Activated CD4-positive, alpha-beta T cell treated with anti-CD3 and anti-CD28 coated beads, Interleukin-2, amount 50 U/mL, for 1 hour (primary cell): ENCODE measurements at places on chromosomes 11 and 22.

DNA sequence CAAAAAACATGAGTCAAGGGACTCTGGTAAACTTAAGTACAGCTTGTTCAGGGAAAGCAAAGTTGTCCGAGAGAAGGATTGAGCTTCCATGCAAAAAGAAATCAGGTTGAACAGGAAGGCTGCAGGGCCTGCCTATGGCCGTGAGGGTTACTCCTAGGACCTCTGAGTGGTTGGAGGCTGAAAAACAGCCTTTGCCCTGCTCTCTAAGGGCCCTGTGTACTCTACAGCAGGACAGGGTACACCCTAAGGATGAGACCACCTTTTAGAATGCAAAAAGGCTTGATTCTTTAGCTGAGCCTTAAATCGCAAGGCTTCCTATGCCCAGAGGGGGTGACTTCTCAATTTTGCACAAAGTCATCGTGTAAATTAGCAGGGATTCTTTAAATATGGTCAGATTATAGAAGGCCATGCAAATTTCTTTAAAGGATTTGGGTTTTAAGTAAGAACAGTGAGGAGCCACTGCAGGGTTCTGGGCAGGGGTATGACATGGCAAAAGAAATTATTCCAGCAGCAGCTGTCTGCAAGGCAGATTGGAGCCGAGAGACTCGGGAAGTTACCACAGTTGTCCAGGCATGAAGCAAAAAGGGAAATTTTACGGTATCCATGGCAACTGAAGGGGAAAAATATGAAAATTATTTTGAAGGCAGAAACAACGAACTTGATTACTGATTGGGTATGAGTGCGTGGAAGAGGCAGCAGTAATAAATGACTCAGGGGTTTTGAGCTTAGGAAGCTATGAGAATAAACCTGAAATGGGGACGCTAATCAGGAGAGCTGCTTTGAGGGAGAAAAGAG lies 91.8 kb downstream of the FAM76B start:
- DNase-seq = no peak

GRCh38 chr11:1153951-1154493 lies 3.7 kb upstream of the MUC5AC start:
- DNase-seq = no peak

DNA sequence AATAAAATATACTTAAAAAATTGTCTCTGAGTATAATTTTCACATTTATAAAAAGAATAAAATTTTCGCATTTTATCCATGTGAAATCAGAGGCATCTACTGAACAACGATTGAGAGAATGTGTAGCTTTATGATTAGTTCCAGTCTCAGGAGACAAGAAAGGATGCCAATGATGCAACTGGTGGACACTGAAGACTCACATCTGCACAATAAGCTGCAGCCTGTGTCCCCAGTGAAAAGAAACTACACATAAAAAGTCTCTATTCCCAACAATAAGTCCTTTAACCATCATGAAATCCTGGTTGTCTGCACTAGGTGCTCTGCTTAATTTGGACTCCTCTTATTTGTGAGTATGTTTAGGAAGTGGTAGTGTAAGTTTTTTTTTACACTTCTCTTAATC lies 22.0 kb downstream of the OR5AS1 start:
- DNase-seq = no peak

DNA sequence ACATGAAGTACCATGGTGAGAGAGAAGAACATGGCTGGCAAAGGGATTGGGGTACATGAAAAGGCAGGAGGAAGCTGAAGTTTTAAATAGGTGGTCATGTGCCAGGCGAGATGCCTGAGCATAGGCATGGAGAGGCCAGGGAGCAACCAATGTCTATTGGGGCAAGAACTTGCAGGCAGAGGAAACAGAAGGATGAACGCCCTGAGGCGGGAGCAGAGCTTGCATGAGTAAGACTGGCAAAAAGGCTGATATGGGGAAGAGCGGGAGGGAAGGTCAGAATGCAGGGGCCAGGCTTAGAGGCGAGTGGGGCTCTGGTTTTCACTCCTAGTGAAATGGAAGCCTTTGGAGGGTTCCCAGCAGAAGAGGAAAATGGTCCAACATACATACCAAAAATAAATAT lies 52.5 kb upstream of the VSTM5 start:
- no peak for DNase-seq

DNA sequence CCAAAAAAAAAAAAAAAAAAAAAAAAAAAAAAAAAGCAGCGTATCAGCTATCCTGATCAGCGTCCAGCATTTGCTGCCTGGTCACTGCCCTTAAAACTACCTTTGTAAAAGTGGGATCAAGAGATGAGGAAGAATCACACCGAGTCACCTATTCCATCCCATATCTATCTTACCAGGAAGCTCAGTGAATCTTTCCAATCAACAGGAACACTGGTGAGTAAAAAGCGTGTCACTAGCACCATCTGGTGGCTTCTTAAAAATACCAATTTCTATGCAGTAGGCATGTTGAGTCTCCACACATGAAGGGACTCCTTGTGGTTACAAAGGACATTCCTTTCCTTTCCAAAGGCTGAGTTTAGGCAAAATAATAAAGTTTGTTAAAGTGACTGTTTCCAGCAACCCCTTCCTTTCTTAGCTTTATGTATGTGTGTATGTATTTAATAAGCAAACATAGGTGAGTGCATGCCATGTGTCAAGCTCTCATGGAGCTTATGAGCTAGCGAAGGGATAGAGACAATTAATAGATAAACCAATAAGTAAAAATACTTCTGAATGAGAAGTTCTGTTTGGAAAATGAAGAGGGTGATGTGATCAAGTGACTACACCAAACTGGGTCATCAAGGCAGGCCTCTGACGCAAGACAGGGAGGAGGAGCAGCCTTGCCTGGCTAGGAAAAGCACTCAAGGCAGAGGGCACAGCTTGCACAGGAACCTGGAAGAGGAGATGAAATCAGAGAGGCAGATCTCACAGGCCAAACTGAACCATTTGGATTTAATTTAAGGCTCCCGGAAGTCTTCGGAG lies 13.9 kb upstream of the TP53AIP1 start:
- DNase-seq = no peak

GRCh38 chr22:31923747-31924146 lies 20.6 kb upstream of the YWHAH start:
- DNase-seq = no peak

DNA sequence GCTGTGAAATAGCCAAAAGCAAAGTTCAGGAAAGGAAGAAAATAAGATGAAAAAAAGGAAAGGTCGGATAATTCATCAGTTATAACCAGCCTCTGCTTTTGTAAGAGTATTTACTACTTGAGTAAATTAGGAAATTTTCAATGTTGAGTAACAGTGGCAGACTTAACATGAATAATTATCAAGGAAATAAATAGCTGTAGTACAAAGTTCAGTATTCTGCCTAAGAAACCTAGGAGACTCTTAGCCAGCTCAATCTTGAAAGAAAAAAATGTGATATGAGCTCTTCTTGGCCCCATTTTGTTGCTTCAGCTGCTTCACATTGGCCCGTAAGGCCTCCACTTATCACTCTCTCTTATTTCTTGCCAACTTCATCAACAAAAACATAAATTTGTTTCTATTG lies 17.0 kb upstream of the DNAJB7 start:
- no peak for DNase-seq

DNA sequence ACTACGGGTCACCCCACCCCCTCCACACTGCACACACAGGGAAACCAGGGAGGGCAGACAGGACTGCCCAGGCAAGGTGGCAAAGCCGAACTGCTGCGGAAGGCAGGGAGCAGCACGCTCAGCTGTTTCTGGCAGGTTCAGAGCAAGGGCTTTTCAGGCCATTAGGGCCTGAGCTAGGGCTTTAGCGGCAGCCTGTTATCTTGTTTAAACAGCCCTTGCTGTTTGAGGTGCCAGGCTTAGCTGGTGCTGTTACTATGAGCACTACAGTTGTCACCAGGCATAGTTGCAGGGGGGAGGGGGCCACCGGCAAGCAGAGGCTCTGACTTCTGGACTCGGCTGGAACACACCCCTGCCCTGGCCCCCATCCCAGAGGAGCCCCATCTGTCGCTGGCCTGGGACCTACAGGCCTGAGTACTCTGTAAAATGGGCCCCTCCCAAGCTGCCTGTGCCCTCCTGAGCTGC lies 34.9 kb downstream of the RSPH14 start:
- DNase-seq = no peak

- no peak for DNase-seq
Observed at GRCh38 chr11:119416606-119417580, 6.1 kb downstream of the THY1 start.

DNA sequence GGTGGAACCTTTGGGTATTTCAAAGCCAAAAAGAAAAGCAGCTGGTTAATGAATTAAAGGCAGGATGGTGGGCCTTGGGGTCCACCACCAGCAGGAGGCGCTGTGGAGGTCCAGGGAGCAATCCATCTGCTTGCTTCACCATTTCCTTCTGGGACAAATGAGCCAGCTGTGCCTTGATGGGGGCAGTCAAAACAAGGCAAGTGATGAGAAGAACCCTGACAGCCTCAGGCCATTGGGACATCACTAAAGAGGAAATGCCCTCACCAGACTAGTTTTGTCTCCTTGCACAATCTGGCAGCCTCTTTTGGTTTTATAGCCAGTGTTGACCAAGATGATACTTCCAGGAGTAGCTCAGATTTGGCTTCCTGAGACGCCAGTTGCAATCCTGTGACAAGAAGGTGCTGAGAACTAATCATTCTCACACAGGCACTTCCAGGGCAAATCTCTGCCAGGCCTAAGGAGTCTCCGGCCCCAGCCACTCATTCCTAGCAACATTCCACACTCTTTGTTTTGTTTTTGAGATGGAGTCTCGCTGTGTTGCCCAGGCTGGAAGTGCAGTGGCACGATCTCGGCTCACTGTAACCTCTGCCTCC lies 38.2 kb upstream of the WEE1 start:
- DNase-seq = peak; percentile 80

- DNase-seq = no peak
Observed at GRCh38 chr11:110587129-110587528, 125.1 kb downstream of the ARHGAP20 start.

DNA sequence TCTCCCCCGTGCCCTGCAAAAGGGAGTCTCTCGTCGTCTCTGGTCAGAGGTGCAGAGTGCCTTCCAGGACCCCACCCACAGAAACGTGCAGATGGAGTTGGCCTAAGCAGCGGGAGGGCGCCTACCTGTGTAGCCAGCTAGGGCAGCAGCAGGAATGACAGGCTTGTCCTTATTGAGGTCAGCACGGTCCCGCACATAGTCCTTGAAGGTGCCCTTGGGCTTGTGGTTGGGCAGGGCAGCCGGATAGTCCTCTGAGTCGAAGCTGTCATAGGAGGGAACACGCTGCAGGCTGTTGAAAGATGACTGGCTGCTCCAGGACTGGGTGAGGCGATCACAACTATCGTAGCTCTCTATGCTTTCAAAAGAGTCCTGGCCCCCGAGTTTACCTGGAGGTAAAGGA lies 107.3 kb downstream of the ETS1 start:
- DNase-seq = no peak

DNA sequence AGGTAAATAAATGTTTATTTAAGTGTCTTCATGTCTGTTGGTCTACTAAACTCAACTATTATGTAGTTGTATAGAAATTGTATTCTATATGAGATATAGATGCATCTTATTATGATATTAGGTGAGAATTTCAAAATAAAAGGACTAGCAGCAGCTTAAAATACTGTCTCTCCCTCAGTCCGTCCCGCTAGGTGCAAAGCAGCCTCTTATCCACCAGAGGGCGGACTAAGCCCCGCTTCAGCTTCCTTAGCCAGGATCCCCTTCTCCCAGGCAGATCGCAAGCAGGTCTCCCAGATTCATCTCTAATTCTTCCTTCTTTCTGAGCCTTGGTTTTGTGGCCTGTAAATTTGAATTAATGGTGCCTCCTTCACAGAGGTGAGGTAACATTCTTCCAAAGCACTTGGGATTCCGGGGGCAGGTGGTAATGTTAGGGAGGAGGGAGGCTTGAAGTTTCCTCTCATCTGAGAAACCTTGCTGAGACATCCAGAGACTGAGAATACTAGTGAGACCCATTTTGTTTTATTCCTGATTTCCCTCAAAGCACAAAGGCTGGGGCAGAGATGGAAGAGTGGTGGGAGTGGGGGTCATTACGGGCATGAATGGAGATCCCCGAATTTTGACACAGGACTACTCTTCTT lies 13.5 kb upstream of the INSC start:
- peak; percentile 42 for DNase-seq

GRCh38 chr22:42892571-42893316 lies 35.7 kb upstream of the ARFGAP3 start:
- DNase-seq = no peak

DNA sequence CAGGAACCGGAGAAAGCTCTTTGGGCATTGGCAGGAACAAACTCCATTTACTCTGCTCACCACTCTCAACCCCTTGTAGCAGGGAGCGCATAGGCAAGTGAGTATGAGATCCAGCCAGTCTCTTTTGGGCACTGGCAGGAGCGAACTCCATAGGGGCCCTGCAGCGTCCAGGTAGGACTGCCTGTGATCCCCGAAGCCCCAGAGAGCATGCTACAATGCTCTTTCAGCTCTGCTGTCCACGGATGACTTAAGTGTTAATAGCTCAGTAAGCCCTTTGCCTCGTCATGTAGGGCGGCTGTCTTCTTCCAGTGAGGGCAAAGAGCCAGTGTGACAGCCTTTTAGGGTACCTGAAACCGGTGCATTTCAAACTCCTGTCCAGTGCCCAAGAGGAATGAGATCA lies 1525.6 kb upstream of the RAG2 start:
- no peak for DNase-seq

GRCh38 chr22:39943953-39944872 lies 16.0 kb upstream of the TMA7B start:
- no peak for DNase-seq

GRCh38 chr11:134026655-134027343 lies 42.1 kb upstream of the JAM3 start:
- no peak for DNase-seq

- DNase-seq = no peak
Observed at GRCh38 chr22:23274146-23274526, 93.8 kb downstream of the BCR start.

DNA sequence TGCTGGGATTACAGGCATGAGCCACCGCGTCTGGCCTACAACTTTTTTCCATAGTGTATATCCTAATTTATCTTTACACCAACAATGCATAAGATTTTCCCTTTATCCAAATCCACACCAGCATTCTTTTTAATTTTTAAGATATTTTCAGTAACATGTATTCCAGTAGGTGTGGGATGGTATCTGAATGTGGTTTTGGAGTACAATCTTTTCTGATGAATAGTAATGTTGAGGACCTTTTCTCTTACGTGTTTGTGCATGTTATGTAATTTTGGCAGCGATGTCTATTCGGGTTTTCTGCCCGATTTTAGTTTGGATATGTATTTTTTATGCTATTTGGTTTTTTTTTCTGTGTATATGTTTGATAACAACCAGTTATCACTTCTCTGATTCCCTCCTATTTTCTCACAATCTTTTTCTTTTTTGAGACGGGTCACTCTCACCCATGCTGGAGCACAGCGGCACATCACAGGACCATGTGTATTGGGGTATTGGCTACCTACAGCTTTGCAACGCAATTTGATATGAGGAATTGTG lies 114.6 kb upstream of the GRK3 start:
- no peak for DNase-seq

DNA sequence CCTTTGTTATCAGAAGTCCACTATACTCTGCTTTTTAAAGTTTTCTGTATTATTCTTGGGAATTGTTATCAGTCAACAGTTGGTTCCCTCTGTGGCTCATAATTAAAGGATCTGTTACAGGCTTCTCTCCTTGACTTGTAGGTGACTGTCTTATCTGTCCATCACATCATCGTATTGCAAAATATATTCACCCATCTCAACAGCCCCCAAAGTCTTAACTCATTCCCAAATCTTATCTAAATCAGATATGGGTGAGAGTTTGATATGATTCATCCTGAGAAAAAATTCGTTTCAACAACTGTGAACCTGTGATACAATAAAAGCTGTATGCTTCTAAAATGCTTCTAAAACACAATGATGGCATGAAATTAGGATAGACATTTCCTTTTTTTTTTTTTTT lies 1245.6 kb upstream of the RAG2 start:
- no peak for DNase-seq

- no peak for DNase-seq
Observed at GRCh38 chr11:61048368-61049062, 53.8 kb upstream of the CD5 start.
